ENCODE measurements at places on chromosomes 1 and 21. TPM values are rescaled to one million over a fixed set of nuclear protein-coding genes. Genes with fewer than 3 reads are reported as not detected.
A peak's percentile ranks its signal among the peaks of the same experiment; 100 is the strongest.

RGS18 gene
- total RNA-seq: 1.0 TPM

DNA sequence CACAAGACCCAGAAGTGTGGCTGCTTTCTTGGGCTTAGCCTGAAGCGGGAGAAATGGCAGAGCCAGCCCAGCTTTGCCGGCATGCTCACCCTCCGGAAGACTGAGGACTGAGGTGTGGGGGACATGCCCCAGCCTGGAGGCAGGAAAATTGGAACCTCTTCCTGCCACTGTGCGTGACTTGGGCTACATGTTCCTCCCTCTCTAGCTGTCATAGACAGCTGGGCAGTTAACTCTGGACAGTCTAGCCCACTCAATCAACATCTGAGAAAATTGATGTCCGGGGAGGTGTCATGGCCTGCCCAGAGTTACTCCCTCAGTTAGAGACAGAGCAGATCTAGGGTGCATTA, 59.7 kb downstream of the UBE2T start:
- no peak for DNase-seq
- no peaks in the 10 kb centered on the region for H3K36me3 ChIP-seq
- H3K4me3 ChIP-seq: no peak overlapping the region
- no peak overlapping the region for H3K27ac ChIP-seq

LCE2A gene
- not detected for total RNA-seq

DNA sequence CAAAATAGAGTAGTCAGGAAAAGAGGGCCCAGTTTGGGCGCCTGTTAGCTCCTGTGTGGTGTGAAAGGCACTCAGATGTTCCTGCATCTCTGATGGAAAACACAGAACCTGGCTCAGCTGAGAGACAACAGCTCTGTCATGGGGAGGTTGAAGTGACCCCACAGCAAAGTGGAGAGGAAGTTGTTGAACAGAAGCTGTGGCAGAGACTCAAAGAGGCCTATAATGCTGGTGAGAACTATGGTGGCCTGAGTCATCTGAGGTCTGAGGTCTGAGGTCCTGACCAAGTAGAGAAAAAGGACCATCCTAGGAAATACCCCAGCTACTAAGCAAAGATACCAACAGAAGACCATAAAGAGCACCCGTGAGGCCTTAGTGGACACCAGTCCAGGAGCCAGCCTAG, 45.6 kb upstream of the JAK1 start:
- no peaks in the 10 kb centered on the region for H3K27me3 ChIP-seq
- H3K27ac ChIP-seq: no peak overlapping the region
- no peak for DNase-seq
- H3K36me3 ChIP-seq: no peaks in the 10 kb centered on the region
- no peak overlapping the region for H3K4me3 ChIP-seq
- peaks cover 4% of the 10 kb centered on the region for H3K4me1 ChIP-seq

DNA sequence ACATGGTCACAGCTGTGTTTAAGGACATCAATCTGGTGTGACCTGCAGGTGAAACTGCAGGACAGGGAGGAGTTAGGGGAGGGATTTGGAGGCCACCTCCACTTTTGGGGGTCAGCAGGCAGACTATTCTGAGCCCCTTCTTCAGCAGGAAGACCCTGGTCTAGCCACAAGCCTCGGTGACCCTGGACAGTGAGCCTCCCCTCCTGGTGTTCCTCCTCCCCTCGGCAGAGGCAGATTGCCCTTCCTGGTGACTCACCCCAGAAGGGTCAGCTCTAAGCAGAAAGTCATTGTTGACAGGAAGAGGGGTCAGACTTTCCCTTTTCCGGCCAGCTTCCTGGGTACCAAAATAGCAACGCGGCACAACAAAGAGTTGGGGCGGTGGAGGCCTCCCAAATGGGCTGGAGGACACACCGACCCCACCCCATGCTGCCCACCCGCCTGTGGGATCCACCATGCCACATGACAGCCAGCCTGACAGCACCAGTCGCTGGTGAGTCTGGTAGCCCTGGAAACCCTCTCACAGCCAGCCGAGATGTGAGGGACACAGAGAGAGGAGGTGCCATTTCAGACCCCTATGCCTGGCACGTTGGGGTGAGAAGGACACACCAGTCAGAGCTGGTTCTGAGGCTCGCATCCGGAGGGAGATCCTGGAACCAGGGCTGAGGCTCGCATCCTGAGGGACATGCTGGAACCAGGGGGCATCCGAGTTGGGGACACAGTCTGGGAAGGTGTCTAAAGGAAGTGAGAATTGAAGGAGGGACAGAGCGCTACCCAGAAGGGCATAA, 14.7 kb upstream of the CSF1 start:
- H3K27me3 ChIP-seq: no peaks in the 10 kb centered on the region
- no peak for DNase-seq
- no peak overlapping the region for H3K4me3 ChIP-seq
- peak overlapping the region; percentile 52 for H3K27ac ChIP-seq
- H3K36me3 ChIP-seq: no peaks in the 10 kb centered on the region

GRCh38 chr21:40635391-40635790, 211.6 kb downstream of the DSCAM start:
- no peak overlapping the region for H3K27ac ChIP-seq
- no peak for DNase-seq
- H3K4me3 ChIP-seq: no peak overlapping the region
- no peaks in the 10 kb centered on the region for H3K36me3 ChIP-seq
- H3K27me3 ChIP-seq: no peaks in the 10 kb centered on the region

GJA8 gene
- not detected for total RNA-seq

GRCh38 chr1:4319496-4319895, 334.9 kb upstream of the AJAP1 start:
- H3K27me3 ChIP-seq: no peaks in the 10 kb centered on the region
- peaks cover 28% of the 10 kb centered on the region for H3K4me1 ChIP-seq

- H3K4me3 ChIP-seq: peak overlapping the region; percentile 93
- H3K4me1 ChIP-seq: peaks cover 61% of the 10 kb centered on the region
- H3K27ac ChIP-seq: peak overlapping the region; percentile 100
- no peaks in the 10 kb centered on the region for H3K36me3 ChIP-seq
Measured at GRCh38 chr1:87331365-87332241, 2.9 kb downstream of the LMO4 start.

DNA sequence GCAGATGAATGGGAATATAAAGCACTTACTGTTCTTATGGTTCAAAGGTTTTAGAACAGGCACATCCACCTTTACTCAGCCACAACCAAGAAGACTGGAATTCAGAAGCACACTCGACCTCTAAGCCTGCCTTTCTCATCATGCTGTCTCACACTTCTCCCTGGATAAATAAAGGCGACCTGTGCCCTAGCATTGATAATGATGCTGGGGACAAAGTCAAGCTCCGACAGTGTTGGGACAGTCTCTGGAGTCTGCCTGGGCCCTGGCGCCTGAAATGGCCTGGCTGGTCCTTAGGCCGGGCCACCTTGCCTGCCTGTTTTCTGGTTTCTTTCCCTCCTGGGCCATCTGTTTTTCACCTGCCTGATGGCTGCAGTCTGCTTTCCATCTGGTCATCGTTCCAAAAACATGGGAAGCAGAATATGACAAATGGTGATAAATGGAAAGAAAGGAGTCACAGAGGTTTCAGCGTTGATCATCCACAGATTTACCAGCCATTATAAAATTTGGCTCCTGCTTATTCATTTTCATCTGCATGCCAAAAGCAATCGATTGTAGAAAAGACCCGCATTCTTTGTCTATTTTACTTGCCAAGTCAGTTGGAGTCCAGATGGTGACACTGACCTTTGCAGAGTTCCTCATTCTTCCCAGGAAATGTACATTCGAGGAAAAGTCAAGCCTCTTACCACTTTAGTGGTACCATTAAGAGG, 91.2 kb upstream of the KCNJ15 start:
- no peaks in the 10 kb centered on the region for H3K36me3 ChIP-seq
- DNase-seq: no peak
- H3K4me3 ChIP-seq: no peak overlapping the region
- H3K4me1 ChIP-seq: peaks cover 29% of the 10 kb centered on the region
- no peaks in the 10 kb centered on the region for H3K27me3 ChIP-seq
- no peak overlapping the region for H3K27ac ChIP-seq

DNA sequence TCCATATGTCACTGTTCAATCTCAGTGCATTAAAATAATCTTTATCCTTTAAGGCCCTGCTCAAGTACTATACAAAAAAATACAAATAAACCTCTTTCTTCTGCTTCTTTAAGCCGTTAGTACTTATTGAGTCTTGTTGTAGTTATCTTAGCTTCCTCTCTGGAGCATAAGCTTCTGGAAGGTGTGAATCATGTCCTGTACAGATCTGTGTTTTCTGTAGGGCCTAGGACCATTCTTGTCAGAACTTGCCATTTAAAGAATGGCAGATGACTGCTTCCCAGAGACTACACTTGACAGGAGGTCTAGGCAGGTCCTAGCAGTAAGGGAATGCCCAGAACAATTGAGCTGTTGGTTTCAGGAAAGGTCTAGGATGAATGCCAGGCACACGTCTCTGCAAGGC, 12.9 kb downstream of the NEK7 start:
- no peak overlapping the region for H3K4me3 ChIP-seq
- no peak for DNase-seq
- H3K27ac ChIP-seq: no peak overlapping the region

- no peak overlapping the region for H3K27ac ChIP-seq
- no peaks in the 10 kb centered on the region for H3K4me1 ChIP-seq
- DNase-seq: no peak
- H3K27me3 ChIP-seq: no peaks in the 10 kb centered on the region
- no peak overlapping the region for H3K4me3 ChIP-seq
Measured at GRCh38 chr1:240602189-240602588, 9.8 kb downstream of the GREM2 start.

GRCh38 chr1:21814241-21814918, 2.3 kb downstream of the LDLRAD2 start:
- H3K36me3 ChIP-seq: no peaks in the 10 kb centered on the region
- H3K27ac ChIP-seq: no peak overlapping the region
- peaks cover 5% of the 10 kb centered on the region for H3K4me1 ChIP-seq
- H3K4me3 ChIP-seq: peak overlapping the region; percentile 64
- no peaks in the 10 kb centered on the region for H3K27me3 ChIP-seq

DNA sequence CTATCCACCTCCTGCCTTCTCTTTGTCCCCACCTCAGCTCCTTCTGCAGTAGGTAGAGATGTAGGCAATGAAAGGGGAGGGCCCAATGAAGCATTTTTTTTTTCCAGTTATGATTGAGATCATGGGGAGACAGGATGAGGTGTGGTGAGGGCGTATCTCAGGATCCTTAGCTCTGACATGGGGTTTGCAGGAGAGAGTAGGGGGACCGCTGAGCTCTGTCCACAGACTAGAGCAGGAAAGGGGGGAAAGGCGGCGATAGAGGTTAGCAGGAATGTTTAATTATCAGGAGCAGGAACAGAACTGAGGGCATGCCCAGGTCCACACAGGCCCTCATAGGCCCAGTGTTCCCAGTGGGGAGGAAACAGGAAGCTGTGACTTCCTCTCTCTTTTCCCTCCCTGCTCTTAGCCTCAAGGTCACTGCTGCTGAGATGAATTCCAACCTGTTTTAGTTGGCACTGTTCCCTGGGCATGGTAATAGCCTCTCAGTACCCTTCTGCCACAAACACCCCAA, 901 bp upstream of the RXFP4 start:
- peaks cover 72% of the 10 kb centered on the region for H3K4me1 ChIP-seq
- no peak for DNase-seq
- H3K27me3 ChIP-seq: no peaks in the 10 kb centered on the region
- no peak overlapping the region for H3K4me3 ChIP-seq
- peak overlapping the region; percentile 83 for H3K27ac ChIP-seq

DNA sequence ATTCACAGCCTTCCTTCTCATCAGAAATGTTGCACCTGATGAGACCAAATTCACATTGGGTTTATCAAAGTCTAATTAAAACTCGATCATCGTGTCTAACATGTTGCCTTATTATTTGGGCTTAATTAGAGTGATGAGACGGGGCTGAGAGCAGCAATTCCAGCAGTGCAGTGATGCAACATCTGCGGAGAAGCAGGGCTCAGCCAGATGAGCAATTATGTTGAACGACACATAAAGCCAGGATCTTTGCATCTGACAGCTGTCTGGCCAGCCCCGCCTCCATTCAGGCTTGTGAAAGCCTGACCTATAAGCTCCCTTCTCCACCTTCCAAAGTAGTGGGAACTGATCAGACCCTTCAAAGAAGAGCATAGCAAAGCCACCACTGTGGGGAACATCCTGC, 109.8 kb downstream of the C1orf94 start:
- no peaks in the 10 kb centered on the region for H3K27me3 ChIP-seq
- no peak for DNase-seq
- no peaks in the 10 kb centered on the region for H3K36me3 ChIP-seq
- no peak overlapping the region for H3K4me3 ChIP-seq

MEF2D gene
- total RNA-seq: 30.1 TPM

DNA sequence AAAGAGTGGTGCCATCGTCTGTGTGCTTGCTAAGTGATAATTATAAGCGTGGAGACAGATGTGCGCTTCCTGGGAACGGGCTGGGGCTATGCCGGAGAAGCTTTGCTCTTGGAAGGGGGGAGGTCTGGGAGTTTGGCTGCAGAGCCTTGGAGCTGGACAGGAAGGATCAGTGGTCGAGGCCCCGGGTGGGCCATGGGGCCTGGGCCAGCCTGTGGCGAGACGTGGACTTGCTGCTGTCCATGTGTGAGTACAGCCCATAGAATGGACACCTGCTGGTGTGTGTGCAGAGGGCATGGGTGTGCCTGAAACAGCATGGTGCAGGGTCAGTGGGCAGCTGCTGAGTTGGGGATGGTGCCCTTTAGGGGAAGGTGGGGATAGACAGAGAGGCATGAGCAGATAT, 121.3 kb downstream of the PCBP3 start:
- H3K36me3 ChIP-seq: no peaks in the 10 kb centered on the region
- DNase-seq: no peak
- no peaks in the 10 kb centered on the region for H3K4me1 ChIP-seq
- no peaks in the 10 kb centered on the region for H3K27me3 ChIP-seq

DNA sequence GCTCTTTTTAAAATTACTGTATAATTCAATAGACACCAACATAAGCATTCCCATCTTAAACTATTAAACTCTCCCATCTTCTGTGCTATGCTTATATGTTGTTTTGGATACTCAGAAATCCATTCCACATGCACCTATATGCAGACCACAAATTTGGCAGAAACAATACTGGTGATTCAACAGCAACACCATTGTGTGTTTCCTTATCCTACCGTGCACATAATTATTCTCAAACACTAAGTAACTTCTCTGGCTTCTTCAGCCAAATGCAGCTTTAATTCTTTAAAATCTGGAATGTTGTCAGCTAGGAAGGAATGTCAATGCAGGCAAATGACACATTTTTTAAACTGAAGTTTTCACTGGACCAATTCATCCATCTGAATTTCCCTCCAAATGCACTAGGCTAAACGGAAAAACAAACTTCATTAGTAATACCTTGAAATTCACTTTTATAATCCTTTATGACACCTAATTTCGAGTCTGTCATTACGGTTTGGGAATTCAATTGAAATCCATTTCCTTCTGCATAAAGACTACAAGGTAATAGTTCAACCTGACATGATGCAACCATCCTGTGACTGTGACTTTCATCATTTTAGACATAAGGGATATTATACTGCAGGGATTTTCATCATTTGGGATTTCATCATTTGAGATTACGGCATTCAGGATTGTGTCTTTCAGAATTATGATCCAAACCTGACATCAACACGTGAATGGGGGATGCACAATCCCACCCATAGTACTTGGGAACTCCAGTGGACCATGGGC, 308.5 kb downstream of the LTN1 start:
- no peak for DNase-seq
- H3K4me3 ChIP-seq: no peak overlapping the region
- peaks cover 24% of the 10 kb centered on the region for H3K4me1 ChIP-seq
- H3K27ac ChIP-seq: no peak overlapping the region
- no peaks in the 10 kb centered on the region for H3K36me3 ChIP-seq

GRCh38 chr1:230629511-230629910, 12.8 kb upstream of the COG2 start:
- no peak overlapping the region for H3K4me3 ChIP-seq
- H3K27me3 ChIP-seq: no peaks in the 10 kb centered on the region
- DNase-seq: no peak
- H3K36me3 ChIP-seq: no peaks in the 10 kb centered on the region

OR2C3 gene
- total RNA-seq: not detected

TACSTD2 gene
- 650 TPM for total RNA-seq

KCNK2 gene
- total RNA-seq: 0.95 TPM

- H3K4me3 ChIP-seq: no peak overlapping the region
- H3K4me1 ChIP-seq: peaks cover 4% of the 10 kb centered on the region
- no peaks in the 10 kb centered on the region for H3K27me3 ChIP-seq
- H3K36me3 ChIP-seq: no peaks in the 10 kb centered on the region
Measured at GRCh38 chr21:39193380-39193779, 10.1 kb upstream of the PSMG1 start.

Data from esophagus squamous epithelium (tissue), 5 donors.